ENCODE measurements at places on chromosomes 1 and 21. TPM values are rescaled to one million over a fixed set of nuclear protein-coding genes. Genes with fewer than 3 reads are reported as not detected.

The SLC1A7 gene
- not detected for total RNA-seq

The AIM2 gene
- 8.6 TPM for total RNA-seq

The FCER1G gene
- 0.81 TPM for total RNA-seq

DNA sequence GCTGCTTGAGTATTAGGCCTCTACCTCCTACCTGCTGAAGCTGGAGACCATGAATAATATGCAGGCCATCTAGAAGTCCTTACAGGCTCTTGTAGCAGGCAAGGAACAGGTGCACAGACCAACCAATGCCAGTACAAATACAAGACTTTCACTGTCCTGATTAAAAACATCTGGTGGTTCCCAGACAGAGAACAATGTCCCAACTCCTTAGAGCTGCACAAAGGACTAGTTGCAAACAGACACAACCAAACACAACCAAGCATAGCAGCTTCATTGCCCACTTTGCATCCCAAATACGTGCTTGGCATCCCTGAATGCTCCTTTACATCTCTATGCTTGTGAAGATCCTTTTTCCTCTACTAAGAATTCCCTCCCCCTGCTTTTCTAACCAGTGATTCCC, 98.1 kb upstream of the CXADR start:
- no peaks in the 10 kb centered on the region for H3K4me1 ChIP-seq
- DNase-seq = no peak
- H3K27ac ChIP-seq = no peak overlapping the region
- H3K36me3 ChIP-seq = no peaks in the 10 kb centered on the region
- no peak overlapping the region for H3K4me3 ChIP-seq

DNA sequence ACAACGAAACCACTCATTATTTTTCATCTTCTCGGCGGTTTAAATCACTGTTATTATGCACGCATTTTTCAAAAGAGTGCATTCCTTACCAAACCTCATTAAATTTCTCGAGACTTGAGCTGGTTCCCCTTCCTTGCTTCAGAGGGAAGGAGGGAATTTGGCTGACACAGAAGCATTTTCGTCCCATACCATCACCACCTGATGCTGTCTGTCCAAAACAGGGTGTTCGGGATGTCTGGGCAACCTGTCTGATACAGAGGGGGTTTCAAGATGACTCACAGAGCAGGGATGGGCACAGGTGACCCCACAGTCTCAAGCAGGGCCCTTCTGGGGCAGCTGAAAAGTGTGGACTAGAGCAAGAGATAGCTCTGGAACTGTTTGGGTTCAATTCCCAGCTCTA, 12.3 kb upstream of the RCC2 start:
- no peaks in the 10 kb centered on the region for H3K36me3 ChIP-seq
- no peak overlapping the region for H3K4me3 ChIP-seq
- DNase-seq = no peak
- H3K4me1 ChIP-seq = no peaks in the 10 kb centered on the region
- no peak overlapping the region for H3K27ac ChIP-seq
